Liver (tissue), 10 donors: ENCODE measurements at places on chromosomes 6 and 20. TPM values are rescaled to one million over a fixed set of nuclear protein-coding genes. Genes with fewer than 3 reads are reported as not detected.

Gene HLA-DPA1
- 49.3 TPM for polyA plus RNA-seq

Gene FAM217B
- polyA plus RNA-seq = 0.88 TPM

Gene GFRA4
- not detected for polyA plus RNA-seq

Gene NOTCH4
- polyA plus RNA-seq = 7.3 TPM

Gene MYT1
- 0.05 TPM for polyA plus RNA-seq

Gene SCUBE3
- 0.06 TPM for polyA plus RNA-seq

Gene ETV7
- 0.84 TPM for polyA plus RNA-seq
